ENCODE measurements at places on chromosomes 1 and 21.

GRCh38 chr1:200028586-200029034, 1.1 kb downstream of the NR5A2 start:
- DNase-seq = no peak

- DNase-seq = no peak
These were observed 124.7 kb downstream of the TYW3 start for GRCh38 chr1:74857676-74858075.

- peak; percentile 84 for DNase-seq
These were observed 20.1 kb downstream of the PPT1 start for GRCh38 chr1:40076895-40077312.

DNA sequence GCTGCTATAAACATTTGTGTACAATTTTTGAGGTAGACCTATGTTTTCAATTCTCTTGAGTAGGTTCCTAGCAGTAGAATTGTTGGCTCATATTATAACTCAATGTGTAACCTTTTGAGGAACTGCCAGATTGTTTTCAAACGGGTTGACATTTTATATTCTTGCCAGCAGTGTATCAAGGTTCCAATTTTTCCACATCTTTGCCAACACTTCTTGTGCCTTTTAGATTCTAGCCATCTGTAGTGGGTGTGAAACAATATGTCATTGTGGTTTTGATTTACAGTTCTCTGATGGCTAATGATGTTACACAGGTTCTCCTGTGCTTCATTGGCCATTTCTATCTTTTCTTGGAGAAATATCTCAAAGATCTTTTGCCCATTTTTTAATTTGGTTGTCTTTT, 36.4 kb downstream of the MAP3K7CL start:
- no peak for DNase-seq

GRCh38 chr1:22044690-22045420, 7.7 kb upstream of the CDC42 start:
- DNase-seq = peak; percentile 91

DNA sequence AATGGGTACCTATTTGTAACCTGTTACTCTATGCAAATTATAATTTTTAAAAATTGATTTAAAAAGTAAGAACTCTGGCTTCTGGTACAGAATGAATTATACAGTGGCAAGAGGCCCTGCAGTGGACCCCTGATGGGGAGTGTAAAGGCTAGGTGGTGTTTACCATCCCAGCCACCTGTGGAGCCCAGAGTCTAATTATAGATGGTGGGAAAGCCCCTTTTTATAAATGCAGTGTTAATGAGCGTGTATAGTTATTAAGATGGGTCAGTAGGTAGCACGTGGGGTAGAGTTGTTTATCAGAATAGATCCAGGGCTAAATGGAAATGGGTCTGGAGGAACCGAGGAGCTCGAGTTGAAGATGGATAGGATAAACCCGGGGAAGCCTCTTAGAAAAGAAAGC, 13.9 kb upstream of the PRELP start:
- DNase-seq = no peak

DNA sequence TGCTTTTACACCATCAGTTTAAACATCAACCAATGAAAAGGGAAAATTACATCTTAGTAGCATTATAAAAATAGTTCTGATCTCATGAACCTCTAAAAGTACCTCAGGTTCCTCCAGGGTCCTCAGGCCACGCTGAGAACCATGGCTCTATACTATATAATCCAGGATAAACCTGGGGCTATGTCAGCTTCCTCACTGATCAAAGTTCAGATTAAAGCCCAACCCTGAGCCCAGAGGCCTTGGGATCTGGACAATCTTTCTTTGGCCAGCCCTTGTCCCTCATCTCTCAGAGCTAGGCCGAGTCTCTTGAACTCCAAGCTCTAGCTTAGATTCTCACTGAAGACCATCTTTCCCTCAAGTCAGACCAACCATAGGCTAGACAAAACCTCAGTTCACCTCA, 168.3 kb downstream of the PLPP3 start:
- no peak for DNase-seq

GRCh38 chr1:173270243-173270642, 63.1 kb upstream of the TNFSF4 start:
- no peak for DNase-seq

DNA sequence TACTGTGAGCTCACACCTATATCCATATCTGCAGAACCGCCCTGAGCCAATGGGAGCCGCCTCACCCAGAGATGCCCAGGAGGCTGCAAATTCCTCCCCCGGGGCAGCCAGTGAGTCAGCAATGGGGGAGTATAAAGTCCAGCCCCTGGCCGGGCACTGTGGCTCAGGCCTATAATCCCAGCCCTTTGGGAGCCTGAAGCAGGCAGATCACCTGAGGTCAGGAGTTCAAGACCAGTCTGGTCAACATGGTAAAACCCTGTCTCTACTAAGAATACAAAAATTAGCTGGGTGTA, 5.0 kb upstream of the CLCNKB start:
- DNase-seq = no peak
